ENCODE measurements at places on chromosomes 1 and 21. TPM values are rescaled to one million over a fixed set of nuclear protein-coding genes. Genes with fewer than 3 reads are reported as not detected.

The AMY1C gene
- total RNA-seq = not detected

The CFAP74 gene
- total RNA-seq = not detected

The NBPF20 gene
- total RNA-seq = 3.0 TPM

The LCE3D gene
- not detected for total RNA-seq

The GPX7 gene
- 17.1 TPM for total RNA-seq

The FMN2 gene
- total RNA-seq = 1.3 TPM

The TRPM2 gene
- 2.5 TPM for total RNA-seq

The PLA2G5 gene
- 17.7 TPM for total RNA-seq

The AJAP1 gene
- 0.40 TPM for total RNA-seq

The NFASC gene
- total RNA-seq = 67.5 TPM
